ENCODE measurements at places on chromosomes 13 and 19.

GRCh38 chr19:408902-409515 lies at the start of gene C2CD4C:
TSS of gene C2CD4C (minus strand) at chr19:409147. CDS start at chr19:408361, 786 bp downstream.
- DNase-seq, result no peak

GRCh38 chr13:110557610-110558305 lies 3.8 kb downstream of the RAB20 start:
- DNase-seq, result no peak

- DNase-seq, result no peak
Observed at GRCh38 chr13:107964395-107964794, 250.9 kb downstream of the LIG4 start.

- DNase-seq, result no peak
Observed at GRCh38 chr13:72590091-72590740, 137.2 kb downstream of the MZT1 start.

DNA sequence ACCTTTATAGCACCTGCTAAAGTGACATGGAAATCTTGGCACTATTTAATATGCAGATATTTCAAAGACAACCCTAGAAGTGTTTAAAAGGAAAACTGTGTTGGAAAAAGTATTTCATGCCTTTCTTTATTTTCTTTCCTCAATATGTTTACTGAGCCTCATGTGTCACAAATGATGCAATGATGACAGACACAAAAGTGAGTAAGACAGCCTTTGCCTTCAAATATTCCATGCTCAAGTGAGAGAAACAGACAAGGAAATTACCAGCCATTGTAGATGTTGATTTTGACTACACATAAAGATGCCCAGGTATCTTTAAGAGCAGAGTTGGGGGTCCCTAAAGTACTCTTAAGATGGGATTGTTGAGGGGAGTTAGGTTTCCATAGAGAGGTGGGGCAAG lies 48.0 kb upstream of the TPP2 start:
- DNase-seq, result no peak

DNA sequence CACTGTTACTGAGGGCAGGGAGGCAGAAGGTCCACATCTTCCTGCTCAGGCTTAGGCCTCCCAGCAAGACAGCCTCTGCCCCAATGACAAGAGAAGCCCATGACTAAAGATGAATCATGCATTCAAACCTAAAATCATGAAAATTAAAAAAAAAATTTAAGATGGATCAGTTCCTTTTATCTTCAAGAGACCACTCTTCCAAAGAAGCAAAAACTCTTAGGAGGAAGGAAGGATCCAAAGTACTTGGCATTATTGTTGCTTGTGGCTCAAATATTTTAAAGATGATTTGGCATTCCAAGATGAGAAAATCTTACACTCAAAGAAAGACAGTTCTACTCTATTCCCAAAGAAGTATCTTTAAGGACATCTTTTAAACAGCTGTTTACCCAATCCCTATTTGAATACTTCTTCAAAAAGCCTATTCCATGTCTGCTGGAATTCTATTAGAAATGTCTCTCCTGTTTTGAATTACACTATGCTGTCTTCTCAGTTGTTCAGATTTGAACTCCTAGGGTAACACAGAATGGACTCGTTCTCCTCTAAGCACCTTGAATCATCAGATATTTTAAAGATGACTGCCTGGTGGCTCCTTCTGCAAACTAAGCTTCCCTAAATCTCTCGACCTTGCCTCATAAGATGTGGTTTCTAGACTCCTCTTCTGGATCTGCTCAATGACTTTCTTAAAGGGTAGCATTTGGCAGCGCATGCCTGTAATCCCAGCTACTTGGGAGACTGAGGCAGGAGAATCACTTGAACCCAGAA lies 7.0 kb downstream of the SERP2 start:
- DNase-seq, result no peak

GRCh38 chr13:23766939-23767338 lies 122.3 kb downstream of the MIPEP start:
- no peak for DNase-seq

GRCh38 chr13:71590654-71591148 lies 276.3 kb downstream of the DACH1 start:
- no peak for DNase-seq

DNA sequence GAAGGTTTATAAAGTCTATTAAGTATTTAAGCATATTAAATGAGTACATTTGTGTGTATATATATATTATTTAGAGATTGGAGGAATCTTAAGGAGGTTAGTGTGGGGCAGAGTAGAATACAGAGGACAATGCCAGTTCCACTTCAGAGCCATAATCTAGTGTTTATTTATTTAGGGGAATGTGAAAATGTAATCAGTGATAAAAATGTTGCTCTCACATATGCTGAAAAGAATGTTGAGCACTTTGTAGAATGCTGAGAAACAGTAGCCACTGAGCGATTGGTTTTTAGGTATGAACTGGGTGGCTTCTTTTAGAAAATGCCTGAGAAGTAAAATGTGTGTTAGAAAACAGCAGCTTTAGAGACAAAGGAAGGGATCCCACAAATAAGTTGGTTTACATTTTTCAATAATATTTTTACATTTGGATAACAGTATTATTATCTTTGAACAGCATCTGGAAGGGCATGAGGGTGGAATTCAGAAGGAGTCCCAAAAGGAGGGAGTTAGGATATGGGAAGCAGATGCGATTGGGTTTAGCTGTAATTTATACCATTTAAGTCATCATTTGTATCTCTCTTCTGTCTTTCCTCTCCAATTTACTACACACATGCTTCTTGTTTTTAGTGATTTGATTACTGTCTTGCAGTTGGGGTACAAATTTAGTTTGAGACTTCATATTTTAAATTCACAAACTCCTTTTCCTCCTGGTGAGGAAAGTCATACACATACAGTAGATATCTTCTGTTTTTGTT lies 68.6 kb downstream of the NDFIP2 start:
- DNase-seq, result no peak

GRCh38 chr13:112131081-112131712 lies 64.2 kb downstream of the SOX1 start:
- no peak for DNase-seq

- no peak for DNase-seq
Observed at GRCh38 chr13:76314495-76314894, 571.7 kb downstream of the KCTD12 start.

Measured in kidney epithelial cell (primary cell).